Kidney epithelial cell (primary cell): ENCODE measurements at places on chromosomes 2 and 18.

DNA sequence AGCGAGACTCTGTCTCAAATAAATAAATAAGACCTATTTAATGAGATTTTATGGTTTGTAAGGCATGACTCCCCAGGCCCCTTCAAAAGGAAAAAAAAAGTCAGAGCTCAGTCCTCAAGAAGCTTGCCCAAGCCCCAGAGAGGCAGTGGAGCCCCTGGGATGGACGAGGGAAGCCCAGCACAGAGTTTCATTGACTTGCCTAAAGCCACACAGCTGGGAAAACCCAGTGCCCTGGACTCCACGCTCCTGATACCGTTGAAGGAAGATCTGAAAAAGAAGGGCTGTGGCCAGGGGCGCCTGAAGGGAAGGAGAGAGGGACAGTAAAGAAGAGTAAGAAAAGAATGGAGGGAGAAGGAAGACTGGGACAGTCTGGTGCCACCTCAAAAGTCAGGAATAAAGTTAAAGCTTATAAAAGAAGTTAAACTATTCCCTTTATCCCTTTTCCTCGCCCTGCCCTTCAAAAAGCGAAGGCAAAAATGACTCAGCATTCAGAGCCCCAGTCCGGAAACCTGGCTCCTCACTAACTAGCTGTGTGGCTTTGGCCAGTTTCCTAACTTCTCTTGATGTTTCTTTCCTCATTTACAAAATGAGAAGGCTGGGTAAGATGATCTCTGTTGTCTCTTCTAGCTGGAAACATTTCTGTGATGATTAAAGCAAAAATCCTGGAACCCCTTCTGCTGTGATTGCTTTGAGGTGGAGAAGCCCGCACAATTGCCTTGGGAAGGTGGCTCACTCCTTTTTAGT, 46.7 kb downstream of the LYPD1 start:
- no peak for DNase-seq

DNA sequence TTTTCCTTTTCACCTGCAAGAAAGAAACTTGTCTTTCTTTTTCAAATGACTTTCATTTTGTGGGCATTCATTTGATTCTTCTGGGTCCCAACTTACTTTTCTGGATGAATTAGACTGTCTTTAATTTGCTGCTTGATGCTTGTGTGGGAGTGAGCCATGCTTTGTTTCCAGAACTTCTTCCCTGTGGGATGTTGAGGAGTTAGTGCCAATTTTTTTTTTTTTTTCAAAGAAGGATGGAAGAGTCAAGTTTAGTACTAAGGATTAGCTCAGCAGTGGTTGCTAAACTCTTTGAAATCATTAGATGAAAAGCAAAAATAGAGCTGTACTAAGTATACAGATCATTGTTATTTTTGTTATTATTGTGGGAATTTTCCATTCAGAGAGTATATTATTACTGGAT, 17.2 kb upstream of the KCTD1 start:
- DNase-seq = no peak

- no peak for DNase-seq
Measured at GRCh38 chr18:11676386-11676785, 12.7 kb upstream of the GNAL start.

DNA sequence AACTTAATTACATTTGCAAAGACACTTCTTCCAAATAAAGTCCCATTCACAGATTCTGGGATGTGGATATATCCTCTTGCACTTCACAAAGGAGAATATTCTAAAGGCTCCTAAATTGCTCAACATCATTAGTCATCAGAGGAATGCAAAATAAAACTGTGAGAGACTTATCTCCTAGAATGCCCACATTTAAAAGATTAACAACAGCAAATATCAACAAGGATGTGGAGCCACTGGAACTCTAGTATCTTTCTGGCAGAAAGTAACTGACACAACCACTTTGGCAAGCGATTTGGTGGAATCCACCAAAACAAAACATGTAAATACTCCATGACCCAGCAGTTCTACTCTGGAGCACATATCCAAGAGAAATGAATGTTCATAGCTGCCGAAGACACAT, 4.6 kb downstream of the NEU2 start:
- DNase-seq = no peak

- no peak for DNase-seq
Measured at GRCh38 chr2:85853499-85854165, 35.2 kb downstream of the ST3GAL5 start.

DNA sequence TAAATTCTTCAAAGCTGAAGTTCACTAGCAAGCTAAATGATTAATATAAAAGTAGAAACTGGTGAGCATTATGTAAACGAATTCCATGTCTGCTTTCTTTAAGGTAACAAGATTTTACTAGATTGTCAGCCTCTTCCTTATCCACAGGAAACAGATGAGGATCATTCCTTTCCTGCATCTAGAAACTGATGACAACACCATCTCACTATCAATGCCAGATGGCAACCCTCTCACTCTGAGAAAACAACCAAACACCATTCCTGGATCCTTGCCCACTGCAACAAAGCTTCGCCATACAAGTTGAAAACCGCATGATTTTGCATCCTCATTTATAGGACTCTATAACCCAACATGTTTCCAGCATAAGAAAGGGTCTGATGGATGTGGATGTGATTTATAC, 122.9 kb downstream of the ZNF521 start:
- DNase-seq = no peak

DNA sequence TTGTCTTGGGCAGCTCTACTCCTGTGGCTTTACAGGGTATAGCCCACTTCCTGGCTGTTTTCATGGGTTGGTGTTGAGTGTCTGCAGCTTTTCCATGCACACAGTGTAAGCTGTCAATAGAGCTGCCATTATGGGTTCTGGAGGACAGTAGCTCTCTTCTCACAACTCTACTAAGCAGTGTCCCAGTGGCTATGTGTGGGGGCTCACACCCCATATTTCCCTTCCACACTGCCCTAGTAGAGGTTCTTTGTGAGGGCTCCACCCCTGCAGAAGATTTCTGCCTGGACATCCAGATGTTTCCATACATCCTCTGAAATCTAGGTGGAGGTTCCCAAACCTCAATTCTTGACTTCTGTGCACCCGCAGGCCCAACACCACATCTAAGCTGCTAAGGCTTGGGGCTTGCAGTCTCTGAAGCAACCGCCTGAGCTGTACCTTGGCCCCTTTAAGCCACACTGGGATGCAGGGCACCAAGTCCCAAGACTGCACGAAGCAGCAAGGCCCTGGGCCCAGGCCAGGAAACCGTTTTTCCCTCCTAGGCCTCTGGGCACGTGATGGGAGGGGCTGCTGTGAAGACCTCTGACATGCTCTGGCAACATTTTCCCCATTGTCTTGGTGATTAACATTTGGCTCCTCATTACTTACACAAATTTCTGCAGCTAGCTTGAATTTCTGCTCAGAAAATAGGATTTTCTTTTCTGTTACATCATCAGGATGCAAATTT, 9.4 kb downstream of the ELAC1 start:
- DNase-seq = no peak

- no peak for DNase-seq
Measured at GRCh38 chr2:130762031-130762909, 6.9 kb downstream of the AMER3 start.

DNA sequence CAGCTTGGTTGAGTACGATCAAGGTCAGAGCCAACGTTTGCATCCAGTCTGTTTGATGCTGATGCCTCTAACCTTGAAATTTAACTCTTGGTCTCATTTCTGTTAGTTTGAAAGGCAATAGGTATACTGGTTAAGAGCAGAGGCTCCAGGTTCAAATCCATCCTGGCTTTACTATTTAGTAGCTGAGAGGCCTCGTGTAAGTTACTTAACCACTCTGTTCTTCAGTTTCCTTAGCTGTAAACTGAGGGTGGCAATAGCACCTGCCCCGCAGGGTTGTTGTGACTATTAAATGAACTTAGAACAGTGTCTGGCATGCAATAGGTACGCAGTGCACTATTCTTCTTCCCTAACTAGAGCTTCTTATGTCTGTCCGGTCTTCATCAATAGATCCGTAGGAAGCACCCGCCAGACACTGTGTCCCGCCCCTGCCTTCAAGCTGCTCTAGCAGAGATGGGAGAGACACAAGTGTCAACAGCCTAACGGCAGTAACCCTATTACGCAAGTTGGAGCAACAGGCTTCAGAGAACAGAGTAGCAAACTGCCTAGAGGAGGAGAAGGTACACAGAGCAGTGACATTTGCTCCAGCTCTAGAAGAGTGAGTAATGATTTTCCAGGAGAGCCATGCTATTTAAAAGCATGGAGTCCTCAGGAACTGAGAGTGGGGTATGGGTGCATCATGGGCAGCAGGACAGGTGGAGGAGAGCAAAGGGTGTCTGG, 62.7 kb upstream of the ST3GAL5 start:
- no peak for DNase-seq

DNA sequence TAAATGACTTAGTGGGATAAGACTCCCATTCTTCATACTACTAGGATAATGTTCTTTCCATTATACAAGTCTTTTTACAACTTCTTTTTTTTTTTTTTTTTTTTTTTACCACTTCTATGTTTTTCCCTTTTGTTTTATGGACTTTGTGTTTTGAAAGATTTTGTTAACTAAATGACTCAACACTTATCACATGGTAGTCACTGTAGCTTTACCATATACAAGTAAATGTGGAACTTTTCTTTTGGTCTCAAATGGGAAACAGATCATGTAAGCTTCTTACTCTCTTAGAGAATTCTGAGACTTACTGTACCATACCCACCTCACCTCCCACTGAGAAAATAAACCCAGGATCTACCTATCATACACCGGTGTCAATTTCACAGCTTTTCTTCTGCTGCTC, 590.3 kb upstream of the CDH2 start:
- no peak for DNase-seq

GRCh38 chr2:44351676-44352075, 9.6 kb downstream of the PREPL start:
- DNase-seq = no peak

DNA sequence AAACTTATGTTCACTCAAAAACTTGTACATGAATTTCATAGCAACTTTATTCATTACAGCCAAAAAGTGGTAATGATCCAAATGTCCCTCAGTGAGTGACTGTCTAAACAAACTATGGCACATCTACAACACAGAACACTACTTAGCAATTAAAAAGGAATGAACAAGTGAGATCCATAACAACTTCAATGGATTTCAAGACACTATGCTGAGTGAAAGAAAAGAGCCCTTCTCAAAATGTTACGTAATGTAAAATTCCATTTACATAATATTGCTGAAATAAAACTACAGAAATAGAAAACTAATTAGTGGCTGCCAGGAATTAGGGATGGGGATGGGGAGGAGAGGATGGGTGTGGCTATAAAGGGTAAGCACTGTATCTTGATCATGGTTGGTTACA, 53.6 kb downstream of the DYM start:
- DNase-seq = no peak

- no peak for DNase-seq
Measured at GRCh38 chr2:19838616-19839015, 63.2 kb downstream of the TTC32 start.

- DNase-seq = no peak
Measured at GRCh38 chr18:52054324-52054723, 285.7 kb upstream of the DCC start.

GRCh38 chr2:161170958-161171932, 11.0 kb downstream of the TANK start:
- DNase-seq = no peak

DNA sequence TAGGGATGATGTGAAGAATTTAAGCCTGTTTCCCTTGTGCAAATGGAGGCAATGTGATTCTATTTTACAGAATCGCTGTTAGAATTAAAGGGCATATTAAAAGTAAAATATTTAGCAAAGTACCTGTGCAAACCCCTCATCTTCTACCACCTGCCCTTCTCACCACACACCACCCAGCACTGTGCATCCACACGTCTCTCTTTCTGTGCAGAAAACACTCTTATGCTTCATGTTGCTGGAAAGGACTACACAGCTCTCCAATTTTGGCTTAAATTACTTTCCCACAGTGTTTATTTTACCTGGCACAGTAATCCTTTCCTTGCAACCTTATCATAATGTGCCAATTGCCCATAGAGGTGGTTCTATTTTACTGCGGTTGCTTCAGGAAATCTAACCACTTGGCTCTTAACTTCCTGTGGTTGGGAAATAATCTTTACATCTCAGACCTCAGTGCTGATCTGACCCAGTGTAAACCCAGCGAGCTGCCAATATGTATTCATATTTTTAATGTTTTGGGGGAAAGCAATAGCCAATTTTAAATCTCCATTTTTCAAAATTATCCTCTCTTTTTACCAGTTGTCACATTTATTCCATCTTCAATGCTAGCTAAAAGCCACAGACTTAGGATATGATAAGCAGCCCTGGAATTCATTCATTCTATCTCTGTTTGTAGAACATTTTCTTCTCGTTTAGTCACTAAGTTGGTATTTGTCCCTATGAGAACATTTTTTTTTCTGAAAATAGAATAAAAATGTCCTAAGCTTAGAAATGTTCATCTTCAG, 250.9 kb downstream of the DSEL start:
- DNase-seq = peak; percentile 19

GRCh38 chr2:37843556-37843955, 81.5 kb upstream of the RMDN2 start:
- DNase-seq = no peak

GRCh38 chr2:223771475-223771874, 65.9 kb downstream of the AP1S3 start:
- DNase-seq = no peak

GRCh38 chr2:216520112-216520511, 21.5 kb downstream of the RPL37A start:
- DNase-seq = no peak

DNA sequence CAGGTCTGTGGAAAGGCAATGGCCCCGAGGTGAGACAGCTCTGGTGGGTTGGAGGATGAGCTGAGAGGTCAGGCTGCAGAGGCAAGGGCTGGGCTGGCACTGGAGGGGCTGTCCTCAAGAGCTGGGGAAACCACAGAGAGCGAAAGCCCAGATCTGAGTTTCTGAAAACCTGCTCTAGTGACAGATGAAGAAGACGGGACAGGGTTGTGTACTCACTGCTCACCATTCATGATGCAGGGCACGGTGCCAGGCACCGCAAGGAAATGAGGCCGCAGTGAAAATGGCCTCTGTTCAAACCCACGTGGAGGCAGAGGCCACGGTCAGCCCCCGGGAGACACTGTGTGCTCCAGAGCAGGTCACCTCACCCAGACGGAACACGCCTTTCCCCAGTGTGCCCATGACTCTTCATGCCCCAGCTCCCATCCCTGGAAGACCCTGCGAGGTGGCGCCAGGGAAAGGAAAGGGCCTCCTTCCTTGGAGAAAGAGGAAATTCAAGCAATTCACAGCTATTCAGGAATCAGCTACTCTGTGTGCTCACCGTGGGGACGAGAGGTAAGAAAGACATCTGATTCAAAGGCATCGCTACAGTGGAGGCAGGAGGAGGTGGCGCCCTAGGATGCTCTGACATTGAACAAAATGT, 24.3 kb upstream of the ID2 start:
- no peak for DNase-seq

DNA sequence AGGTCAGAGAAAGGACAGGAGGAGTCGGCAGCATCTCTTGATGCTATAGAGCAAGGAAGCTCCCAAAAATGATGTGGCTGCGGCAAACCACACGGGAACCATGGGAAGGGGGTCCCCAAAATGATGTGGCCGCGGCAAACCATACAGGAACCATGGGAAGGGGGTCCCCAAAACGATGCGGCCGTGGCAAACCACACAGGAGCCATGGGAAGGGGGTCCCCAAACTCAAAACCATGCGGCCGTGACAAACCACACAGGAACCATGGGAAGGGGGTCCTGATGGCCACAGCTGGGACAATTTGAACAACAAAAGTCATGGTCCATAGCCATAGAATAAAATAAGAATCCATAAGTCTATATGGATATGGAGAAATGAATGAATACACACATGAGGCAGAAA, 58.4 kb upstream of the GLI2 start:
- DNase-seq = no peak
